Activated T-cell treated with anti-CD3 and anti-CD28 coated beads, Interleukin-2, amount 50 U/mL, for 24 hours (primary cell): ENCODE measurements at places on chromosomes 5 and 9.
A peak's percentile ranks its signal among the peaks of the same experiment; 100 is the strongest.

- no peak for DNase-seq
Observed at GRCh38 chr9:33175649-33176325, 8.7 kb upstream of the B4GALT1 start.

DNA sequence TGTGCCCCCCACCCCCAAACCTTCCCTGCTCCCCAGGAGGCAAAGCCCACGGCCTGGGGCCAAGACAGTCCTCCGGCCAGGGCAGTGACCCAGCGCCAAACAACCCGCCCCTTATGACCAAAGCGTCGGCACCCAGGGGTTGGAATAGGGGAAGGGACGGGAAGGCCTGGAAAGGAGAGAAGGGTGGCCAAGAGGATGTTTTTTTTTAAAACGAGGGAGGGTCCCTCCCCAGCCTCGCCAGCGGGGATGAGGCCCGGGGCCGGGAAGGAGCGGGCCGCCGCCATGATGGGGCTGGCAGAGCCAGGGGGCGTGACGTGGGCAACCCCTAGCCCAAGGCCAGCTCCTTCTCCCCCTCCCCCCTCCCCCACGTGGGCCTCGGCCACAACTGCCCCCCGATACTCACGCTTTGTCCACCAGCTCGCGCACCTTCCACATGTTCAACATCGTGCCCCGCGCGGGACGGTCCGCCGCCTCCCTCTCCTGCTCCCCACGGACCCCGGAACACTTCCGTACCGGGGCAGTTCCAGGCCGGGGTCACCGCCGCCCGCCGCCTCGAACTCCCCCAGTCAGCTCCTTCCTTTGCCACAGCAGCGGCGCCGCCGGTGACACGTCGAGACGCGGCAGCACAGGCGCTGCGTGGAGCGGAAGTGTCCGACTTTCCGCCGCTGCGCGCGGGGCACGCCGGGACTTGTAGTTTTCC is at the start of gene CLINT1:
Gene CLINT1, minus strand, starts transcription at position 619 of the 700 bp plus-strand sequence. Its CDS starts 175 bp downstream, at position 444.
- peak; percentile 91 for DNase-seq

- no peak for DNase-seq
Observed at GRCh38 chr5:171306781-171307591, 2.1 kb upstream of the TLX3 start.

- no peak for DNase-seq
Observed at GRCh38 chr5:115815006-115815692, 1.3 kb downstream of the CDO1 start.

DNA sequence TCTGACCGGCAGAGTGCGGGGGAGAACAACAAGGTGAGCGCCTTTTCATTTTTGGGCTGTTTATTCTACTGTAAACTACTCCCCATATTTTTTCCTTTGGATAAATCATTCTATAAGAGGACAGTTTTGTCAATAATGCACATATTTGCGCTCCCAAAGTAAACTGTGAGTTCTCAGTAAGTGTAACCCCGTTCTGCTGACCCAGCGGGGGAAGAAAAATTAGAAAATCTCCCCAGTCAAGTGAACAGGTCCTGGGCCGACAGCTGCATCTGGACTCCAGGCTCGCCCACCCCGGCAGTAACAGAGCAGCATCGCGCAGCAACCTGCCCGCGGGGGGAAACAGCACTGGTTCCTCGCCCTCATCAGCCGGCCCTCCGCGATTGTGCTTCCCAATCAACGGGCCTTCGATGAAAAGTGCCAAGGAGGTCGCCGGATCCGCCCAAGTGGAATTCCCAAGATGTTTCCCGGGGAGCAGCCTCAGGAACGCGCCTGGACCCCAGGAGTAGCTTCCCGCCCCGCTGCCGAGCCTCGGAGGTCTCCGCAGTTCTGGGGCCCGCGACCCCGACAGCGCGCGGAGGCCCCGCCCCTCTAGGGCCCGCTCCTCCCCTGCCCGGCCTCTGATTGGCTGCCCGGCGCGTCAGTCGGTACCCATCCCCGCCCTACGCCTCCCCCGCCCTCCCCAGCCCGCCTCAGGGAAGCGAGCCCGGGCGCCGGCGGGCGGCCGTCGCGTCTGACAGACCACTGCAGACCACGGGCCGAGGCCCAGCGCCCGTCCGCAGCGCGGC is at the start of gene OTULINL:
Gene OTULINL, plus strand, starts transcription at position 687 of the 785 bp plus-strand sequence. CDS start 103 bp downstream, outside the sequence.
- peak; percentile 94 for DNase-seq

GRCh38 chr5:159682623-159683022 is 233.7 kb upstream of the ADRA1B start:
- DNase-seq = no peak

GRCh38 chr9:128898845-128899565 is 17.1 kb downstream of the LRRC8A start:
- DNase-seq = no peak

DNA sequence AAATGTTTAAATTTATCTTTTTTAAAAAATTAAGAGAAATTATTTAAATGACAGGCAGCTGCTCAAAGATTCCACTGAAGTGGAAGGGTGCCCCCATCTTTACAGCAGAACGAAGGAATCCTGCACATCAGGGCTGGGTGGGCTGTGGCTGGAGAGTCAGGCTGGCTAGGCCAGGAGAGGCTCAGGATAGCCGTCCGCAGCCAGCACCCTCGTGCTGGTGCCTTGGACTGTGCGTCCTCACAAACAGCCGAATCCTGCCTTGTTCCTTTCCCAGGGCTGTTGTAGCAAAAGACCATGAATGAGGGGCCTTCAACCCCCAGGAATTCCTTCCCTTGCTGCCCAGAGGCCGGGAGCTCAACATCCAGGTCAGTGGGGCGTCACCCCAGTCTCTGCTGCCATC is 64.6 kb upstream of the FCN1 start:
- no peak for DNase-seq
